Gastrocnemius medialis (tissue), 4 donors: ENCODE measurements at places on chromosomes 13 and 19.
A peak's percentile ranks its signal among the peaks of the same experiment; 100 is the strongest.

GRCh38 chr13:103839460-103839859, 773.2 kb upstream of the SLC10A2 start:
- H3K4me3 ChIP-seq: no peak overlapping the region
- DNase-seq: no peak
- H3K36me3 ChIP-seq: no peaks in the 10 kb centered on the region
- no peaks in the 10 kb centered on the region for H3K27me3 ChIP-seq
- H3K27ac ChIP-seq: no peak overlapping the region

DNA sequence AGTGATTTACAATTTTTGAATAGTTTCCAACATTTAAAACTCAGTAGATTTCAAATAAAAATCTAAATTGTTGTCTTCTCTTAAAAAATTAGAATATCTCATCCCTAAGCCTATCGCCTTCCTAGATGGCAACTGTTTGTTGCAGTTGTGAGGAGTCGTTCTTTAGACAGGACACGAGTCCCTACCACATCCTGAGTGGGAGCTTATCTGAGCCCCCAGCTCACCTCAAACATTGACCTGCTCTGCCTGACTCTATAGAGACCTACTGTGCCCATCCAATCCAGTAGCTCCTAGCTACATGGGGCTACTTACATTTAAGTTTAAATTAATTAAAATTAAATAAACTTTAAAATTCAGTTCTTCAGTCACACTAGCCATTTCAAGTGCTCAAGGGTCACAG, 434.7 kb downstream of the FOXO1 start:
- H3K4me3 ChIP-seq: no peak overlapping the region
- H3K27me3 ChIP-seq: no peaks in the 10 kb centered on the region
- H3K27ac ChIP-seq: peak overlapping the region; percentile 99
- peaks cover 48% of the 10 kb centered on the region for H3K4me1 ChIP-seq
- H3K36me3 ChIP-seq: no peaks in the 10 kb centered on the region

GRCh38 chr19:16899566-16900075, 10.8 kb downstream of the F2RL3 start:
- no peak for DNase-seq
- peaks cover 13% of the 10 kb centered on the region for H3K27me3 ChIP-seq
- no peak overlapping the region for H3K4me3 ChIP-seq
- no peaks in the 10 kb centered on the region for H3K36me3 ChIP-seq
- no peak overlapping the region for H3K27ac ChIP-seq

DNA sequence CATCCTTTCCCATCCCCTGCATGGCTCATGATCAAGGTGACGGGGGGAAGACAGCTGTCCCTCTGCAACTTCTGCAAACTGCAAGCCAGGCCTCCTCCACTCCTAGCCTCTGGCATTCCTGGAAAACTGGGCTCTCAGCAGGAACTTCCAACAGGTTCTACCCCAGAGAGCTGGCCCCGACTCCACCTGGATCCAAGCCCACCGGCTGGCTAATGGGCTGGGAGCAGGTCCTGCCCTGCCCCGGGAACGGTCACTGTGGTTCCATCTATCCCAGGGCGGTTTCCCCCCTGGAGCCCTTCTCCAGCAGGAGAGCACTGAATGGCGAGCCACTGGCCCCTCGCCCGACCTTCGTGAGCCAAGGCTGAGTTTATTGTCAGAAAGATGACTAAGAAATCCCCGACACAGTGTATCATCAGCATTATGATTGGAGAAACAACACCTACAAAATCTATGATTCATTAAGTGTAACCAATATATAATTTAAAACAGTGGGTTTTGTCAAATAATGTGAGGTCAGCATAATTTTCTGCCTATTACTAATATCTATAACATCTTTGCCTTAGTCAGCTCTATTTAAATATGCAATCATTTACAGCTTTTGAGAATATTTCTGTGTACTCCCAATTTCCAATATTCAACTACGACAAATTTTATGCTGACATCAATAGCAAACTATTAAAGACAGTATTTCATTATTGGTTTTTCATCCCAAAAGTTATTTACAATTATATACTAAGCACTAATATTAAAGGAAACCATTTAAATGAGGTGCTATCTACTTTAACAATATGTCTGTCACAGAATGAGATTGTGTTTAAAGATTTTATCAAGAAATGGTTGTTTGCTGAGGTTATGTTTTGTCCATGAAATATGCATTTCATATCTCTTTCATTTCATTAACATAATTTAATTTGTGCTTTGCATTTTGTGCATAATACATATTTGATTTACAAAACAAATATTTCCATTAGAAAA, 133.0 kb downstream of the URI1 start:
- no peak for DNase-seq
- no peak overlapping the region for H3K27ac ChIP-seq
- H3K4me3 ChIP-seq: no peak overlapping the region
- H3K36me3 ChIP-seq: no peaks in the 10 kb centered on the region
- no peaks in the 10 kb centered on the region for H3K4me1 ChIP-seq

DNA sequence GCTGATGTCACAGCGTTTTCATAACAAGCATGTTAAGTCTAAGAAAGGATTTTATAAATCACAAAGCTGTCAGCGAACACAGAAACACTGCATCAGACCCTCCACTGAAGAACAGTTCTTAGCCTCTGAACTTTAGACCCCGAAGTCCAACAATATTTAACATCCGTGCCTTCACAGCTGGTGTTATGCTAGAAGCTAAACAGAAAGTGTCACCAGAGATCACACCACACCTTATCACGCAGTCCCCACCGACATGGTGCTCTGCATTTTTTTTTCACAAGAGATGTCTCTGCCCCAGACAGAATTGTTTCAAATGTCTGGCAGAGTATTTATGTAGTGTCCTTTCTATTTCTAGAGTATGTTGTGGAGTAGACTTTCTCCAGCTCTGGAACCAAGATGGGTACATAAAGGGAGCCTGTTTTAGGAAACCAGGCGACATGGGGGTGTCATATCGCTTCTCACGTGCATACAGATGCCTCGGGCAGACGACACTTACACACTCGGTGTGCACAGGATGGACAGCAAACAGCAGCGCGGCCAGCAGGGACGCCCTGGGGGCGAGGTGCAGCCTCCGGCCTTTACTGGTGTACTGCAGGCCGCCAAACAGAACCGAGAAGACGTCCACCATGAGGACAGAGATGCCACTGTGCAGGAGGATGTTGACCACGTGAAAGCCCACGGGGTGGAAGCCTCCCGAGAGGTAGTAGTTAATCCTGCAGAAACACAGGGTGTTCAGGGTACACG, 12.0 kb downstream of the TMTC4 start:
- H3K4me3 ChIP-seq: no peak overlapping the region
- H3K27me3 ChIP-seq: no peaks in the 10 kb centered on the region
- H3K27ac ChIP-seq: no peak overlapping the region

DNA sequence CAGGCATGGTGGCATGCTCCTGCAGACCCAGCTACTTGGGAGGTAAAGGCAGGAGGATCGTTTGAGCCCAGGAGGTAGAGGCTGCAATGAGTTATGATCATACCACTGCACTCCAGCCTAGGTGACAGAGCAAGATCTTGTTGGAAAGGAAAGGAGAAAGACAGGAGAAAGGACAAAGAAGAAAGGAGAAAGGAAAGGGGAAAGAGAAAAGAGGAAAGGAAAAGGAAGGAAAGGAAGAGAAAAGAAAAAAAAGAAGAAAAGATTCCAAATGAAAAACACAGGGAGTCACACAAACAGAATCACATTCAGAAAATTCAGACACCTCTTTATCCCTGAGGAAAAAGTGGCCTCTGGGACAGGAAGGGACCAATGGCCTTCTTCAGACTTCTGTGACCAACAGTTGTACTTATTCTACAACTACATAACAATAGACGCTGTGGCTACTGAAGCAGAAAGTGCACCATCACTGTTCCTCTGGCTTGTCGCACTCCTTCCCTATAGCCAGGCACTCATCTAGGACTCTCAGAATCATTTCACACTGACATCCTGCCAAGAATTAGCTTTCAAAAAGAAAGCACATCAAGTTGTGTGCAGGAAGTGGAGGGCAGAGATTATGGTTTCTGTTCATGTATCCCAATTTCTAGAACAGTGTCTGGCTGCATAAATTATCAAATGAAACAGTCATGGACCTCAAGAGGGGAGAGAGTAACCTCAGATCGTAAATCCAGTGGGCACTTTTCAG, 5.9 kb downstream of the MTMR6 start:
- no peaks in the 10 kb centered on the region for H3K36me3 ChIP-seq
- no peak overlapping the region for H3K27ac ChIP-seq
- H3K4me1 ChIP-seq: peaks cover 14% of the 10 kb centered on the region
- DNase-seq: no peak
- H3K27me3 ChIP-seq: no peaks in the 10 kb centered on the region
- H3K4me3 ChIP-seq: no peak overlapping the region

GRCh38 chr19:609004-609346, 19.3 kb downstream of the HCN2 start:
- H3K4me1 ChIP-seq: no peaks in the 10 kb centered on the region
- no peaks in the 10 kb centered on the region for H3K36me3 ChIP-seq
- no peak for DNase-seq
- no peak overlapping the region for H3K4me3 ChIP-seq

DNA sequence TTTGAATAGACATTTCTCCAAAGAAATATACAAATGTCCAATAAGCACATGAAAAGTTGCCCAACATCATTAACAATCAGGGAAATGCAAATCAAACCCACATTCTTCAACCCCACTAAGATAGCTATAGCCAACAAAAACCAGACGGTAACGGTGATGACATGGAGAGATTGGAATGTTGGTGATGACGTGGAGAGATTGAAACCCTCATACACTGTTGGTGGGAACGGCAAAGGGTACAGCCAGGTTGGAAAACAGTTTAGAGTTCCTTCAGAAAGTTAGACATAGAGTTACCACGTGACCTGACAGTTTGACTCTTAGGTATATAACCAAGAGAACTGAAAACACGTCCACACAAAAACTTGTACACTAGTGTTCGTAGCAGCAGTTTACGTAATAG, 48.1 kb downstream of the TNFRSF19 start:
- H3K4me3 ChIP-seq: no peak overlapping the region
- H3K27ac ChIP-seq: no peak overlapping the region
- no peaks in the 10 kb centered on the region for H3K4me1 ChIP-seq
- no peaks in the 10 kb centered on the region for H3K27me3 ChIP-seq

DNA sequence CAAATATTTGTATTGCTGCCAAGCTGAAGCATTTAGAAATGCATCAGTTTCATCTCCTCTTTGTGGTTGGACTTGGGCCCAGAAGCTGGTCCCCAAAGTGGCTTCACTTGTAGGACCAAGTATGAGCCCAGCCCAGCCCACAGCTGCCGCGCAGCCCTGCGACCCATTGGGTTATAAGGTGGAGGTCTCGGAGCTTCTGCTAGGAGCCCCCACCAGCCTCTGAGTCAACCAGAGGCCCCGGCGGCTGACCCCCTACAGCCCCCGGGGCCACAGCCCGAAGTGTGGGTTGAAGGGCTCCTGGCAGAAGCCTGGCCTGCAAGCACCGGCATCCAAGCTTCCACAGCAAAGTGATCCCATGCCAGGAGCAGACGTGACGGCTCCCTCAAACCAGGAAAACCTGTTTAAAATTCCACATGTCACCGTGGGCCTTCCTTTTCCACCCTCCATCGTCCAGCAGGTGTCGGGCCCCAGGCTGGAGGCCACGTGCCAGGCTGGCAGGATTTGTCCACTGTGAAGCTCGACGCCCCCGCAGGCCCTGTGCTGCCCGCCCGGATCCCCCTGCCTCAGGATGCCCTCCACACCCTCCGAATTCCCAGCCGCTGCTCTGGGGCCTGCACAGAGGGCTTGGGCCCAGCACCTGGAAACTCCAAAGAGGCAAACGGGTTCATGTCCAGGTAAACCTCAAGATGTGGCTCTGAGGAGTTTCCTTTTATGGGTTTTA, 54.7 kb downstream of the C13orf46 start:
- no peaks in the 10 kb centered on the region for H3K4me1 ChIP-seq
- peaks cover 10% of the 10 kb centered on the region for H3K27me3 ChIP-seq
- no peak overlapping the region for H3K27ac ChIP-seq
- H3K36me3 ChIP-seq: no peaks in the 10 kb centered on the region

GRCh38 chr13:101554420-101555125, 102.1 kb downstream of the ITGBL1 start:
- DNase-seq: no peak
- no peak overlapping the region for H3K4me3 ChIP-seq
- no peak overlapping the region for H3K27ac ChIP-seq
- H3K27me3 ChIP-seq: no peaks in the 10 kb centered on the region
- H3K36me3 ChIP-seq: no peaks in the 10 kb centered on the region

- peaks cover 2% of the 10 kb centered on the region for H3K4me1 ChIP-seq
- no peak overlapping the region for H3K27ac ChIP-seq
- H3K36me3 ChIP-seq: peaks cover 7% of the 10 kb centered on the region
- no peaks in the 10 kb centered on the region for H3K27me3 ChIP-seq
- peak; percentile 33 for DNase-seq
These were observed 9.2 kb downstream of the PGPEP1 start for GRCh38 chr19:18349524-18350128.

DNA sequence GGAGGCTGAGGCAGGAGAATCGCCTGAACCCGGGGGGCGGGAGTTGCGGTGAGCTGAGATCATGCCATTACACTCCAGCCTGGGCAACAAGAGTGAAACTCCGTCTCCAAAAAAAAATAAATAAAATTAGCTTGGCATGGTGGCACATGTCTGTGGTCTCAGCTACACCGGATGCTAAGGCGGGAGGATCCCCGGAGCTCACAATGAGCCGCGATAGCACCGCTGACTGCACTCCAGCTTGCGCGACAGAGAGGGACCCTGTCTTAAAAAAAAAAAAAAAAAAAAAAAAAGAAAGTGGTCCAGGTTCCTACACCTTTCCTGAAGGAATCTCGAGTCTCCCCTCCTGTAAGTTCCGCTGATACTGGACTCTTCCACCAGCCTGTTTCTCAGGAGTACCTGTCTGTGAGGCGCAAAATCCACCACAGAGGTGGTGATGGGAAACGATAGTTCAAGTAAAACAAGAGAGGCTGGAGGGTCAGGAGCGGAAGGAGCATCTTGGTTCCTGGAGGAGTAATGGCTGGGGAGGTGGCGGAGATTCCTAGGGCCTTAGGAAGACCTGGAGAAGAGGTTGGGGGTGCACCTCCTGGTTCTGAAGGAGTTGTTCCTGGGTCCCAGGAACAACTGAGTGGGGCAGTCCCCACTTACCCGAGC, 471 bp downstream of the FUT1 start:
- peaks cover 21% of the 10 kb centered on the region for H3K4me1 ChIP-seq
- H3K36me3 ChIP-seq: no peaks in the 10 kb centered on the region
- DNase-seq: no peak
- peak overlapping the region; percentile 41 for H3K4me3 ChIP-seq
- H3K27ac ChIP-seq: no peak overlapping the region

GRCh38 chr13:20902438-20903163, at the start of gene XPO4:
Gene XPO4, minus strand, starts transcription at chr13:20902746. Its CDS starts 8 bp downstream, at chr13:20902738.
- no peaks in the 10 kb centered on the region for H3K36me3 ChIP-seq
- peak; percentile 74 for DNase-seq
